ENCODE measurements at places on chromosomes 6 and 20.

DNA sequence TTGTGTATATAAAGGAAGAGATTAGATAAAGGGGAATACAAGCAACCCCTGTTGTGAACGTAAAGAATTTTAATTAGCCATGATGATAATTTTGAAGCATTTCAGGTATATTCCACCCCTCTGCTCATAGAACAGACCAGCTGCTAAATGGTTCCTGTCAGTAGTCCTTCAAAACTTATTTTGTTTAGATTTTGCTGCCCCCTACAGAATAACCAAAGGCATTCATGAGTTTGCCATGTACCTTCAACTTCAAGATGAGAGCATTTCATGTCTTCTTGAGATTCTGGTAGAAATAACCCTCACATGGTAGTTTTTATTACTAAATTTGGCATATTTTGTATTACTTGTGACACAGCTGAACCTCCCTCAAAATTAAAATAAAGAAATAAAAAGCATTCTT, 1586.7 kb downstream of the HACE1 start:
- peak; percentile 3 for DNase-seq

GRCh38 chr20:62631336-62632308, 10.7 kb upstream of the SLCO4A1 start:
- no peak for DNase-seq

GRCh38 chr20:19921284-19921793, 95.8 kb upstream of the NAA20 start:
- no peak for DNase-seq

DNA sequence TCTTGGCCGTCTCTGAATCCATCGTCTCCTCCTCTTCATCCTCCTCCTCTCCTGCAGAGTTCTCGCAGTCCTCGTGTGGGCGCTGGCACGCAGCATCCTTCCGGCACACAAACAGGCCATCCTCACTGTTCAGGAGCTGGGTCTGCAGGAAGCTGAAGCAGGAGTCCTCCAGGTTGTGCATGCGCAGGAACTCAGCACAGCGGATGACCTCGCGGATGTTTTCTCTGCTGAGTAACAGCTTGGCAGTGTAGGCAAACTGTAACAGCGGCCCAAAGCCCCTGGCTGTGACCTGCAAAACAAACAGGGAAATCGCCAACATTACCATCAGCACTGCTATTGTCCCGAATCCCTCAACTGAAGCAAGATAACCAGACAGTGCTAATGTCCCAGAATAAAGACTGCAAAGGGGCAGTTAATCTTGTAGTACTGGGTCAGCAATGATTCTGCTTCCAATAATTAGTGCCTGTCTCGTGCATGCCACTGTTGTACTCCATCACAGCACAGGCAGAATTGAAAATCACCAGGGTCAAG, 57.4 kb downstream of the GJA10 start:
- DNase-seq: no peak

- DNase-seq: no peak
Measured at GRCh38 chr6:107821591-107821990, 2.5 kb downstream of the SCML4 start.

DNA sequence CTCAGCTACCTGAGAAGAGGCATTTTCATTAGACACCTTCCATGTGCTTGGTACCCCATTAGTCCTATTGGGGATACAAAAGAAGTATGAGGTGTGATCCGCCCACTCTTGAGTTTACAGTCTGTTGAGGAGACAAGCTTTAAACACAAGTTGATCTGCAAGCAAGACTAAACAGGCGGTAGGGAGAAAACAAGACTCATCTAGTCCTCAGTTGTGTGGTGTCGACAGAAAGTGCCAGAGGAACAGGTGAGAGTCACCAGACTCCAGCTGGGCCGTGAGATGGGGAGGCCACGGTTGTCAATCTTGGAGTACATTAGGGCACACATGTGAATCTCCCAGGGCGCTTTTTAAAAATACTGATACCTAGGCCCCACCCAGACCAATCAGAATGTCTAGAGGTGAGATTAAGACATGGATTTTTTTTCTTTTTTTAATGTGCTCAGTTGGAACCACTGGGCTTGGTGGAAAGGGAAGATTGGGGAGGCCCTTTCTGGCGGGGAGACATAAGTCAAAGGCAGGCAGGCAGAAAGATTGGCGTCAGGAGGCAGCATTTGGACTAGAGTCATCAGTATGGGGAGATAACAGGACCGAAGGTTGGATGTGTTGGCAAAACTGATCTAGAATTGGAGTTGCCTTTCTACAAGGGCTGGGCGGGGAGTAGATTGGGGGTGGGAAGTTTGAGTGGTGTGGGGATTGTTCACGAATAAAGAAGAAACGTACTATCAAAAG, 10.4 kb downstream of the E2F3 start:
- no peak for DNase-seq

- DNase-seq: no peak
Measured at GRCh38 chr20:60869625-60870024, 382.4 kb upstream of the CDH4 start.

- DNase-seq: no peak
Measured at GRCh38 chr6:90285611-90286381, 10.8 kb downstream of the BACH2 start.

- no peak for DNase-seq
Measured at GRCh38 chr6:90131125-90131524, 165.5 kb downstream of the BACH2 start.

- DNase-seq: no peak
Measured at GRCh38 chr6:39684790-39685488, 40.3 kb downstream of the KIF6 start.

GRCh38 chr6:75524322-75524972, 30.8 kb upstream of the FILIP1 start:
- no peak for DNase-seq

DNA sequence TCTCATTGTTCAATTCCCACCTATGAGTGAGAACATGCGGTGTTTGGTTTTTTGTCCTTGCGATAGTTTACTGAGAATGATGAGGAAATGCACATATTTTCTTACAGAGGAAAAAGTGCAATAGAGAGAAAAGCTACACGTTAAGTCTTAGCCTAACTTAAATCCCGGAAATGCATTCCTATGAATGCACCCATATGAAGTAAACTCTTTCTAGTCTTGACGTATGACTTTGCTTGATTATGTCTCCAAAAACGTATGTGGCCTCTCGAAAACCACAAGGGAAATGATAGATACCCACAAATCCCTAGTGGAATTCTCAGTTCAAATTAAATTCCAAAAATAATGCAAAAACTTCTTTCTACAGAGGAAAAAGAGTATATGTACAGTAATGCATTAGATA, 90.7 kb upstream of the SASH1 start:
- no peak for DNase-seq

GRCh38 chr6:56241124-56241802, 6.1 kb downstream of the COL21A1 start:
- DNase-seq: no peak

- no peak for DNase-seq
Measured at GRCh38 chr6:3617681-3618311, 133.7 kb downstream of the PXDC1 start.

- no peak for DNase-seq
Measured at GRCh38 chr6:88238901-88239300, 72.8 kb upstream of the CNR1 start.

- no peak for DNase-seq
Measured at GRCh38 chr6:152338335-152339125, 298.6 kb downstream of the SYNE1 start.

- no peak for DNase-seq
Measured at GRCh38 chr6:64803470-64804166, 903.4 kb downstream of the EYS start.

DNA sequence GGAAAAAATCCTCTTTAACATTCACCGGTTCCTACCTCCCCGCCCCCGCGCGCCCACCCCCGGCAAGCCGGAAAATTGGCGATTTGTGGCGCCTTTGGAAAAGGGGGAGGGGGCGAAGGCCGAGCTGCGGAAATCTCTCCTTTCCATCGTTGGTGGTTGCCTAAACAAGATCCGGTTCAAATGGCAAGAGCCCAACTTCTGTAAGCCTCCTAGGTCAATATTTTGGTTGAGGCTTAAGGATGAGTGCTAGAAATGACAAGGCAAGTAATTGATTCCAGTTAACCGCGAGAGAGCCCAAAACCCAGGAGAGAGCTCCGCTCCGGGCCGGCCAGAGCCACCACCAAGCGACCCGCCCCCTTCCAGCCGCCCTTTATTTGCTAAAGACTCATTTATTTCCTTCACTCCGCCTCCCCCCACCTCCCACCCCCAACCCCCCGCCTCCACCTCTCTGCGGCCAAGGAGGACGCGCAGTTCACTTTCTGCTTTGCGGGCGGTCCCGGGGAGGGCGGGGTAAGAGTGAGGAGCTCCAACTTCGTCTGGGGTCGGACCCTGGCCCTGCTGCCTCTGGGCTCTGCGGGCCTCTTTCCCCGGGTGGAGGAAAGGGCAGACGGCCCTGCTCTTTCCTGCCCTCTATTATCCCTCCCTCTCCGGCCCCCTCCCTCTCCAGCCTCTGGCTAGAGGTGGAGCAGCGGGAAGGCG, 838 bp upstream of the NKX2-2 start:
- peak; percentile 83 for DNase-seq

- DNase-seq: no peak
Measured at GRCh38 chr20:34299556-34300255, 3.4 kb downstream of the AHCY start.

- DNase-seq: no peak
Measured at GRCh38 chr6:88004707-88005106, 42.9 kb upstream of the SPACA1 start.

- no peak for DNase-seq
Measured at GRCh38 chr20:35134880-35135279, 12.3 kb downstream of the EDEM2 start.

DNA sequence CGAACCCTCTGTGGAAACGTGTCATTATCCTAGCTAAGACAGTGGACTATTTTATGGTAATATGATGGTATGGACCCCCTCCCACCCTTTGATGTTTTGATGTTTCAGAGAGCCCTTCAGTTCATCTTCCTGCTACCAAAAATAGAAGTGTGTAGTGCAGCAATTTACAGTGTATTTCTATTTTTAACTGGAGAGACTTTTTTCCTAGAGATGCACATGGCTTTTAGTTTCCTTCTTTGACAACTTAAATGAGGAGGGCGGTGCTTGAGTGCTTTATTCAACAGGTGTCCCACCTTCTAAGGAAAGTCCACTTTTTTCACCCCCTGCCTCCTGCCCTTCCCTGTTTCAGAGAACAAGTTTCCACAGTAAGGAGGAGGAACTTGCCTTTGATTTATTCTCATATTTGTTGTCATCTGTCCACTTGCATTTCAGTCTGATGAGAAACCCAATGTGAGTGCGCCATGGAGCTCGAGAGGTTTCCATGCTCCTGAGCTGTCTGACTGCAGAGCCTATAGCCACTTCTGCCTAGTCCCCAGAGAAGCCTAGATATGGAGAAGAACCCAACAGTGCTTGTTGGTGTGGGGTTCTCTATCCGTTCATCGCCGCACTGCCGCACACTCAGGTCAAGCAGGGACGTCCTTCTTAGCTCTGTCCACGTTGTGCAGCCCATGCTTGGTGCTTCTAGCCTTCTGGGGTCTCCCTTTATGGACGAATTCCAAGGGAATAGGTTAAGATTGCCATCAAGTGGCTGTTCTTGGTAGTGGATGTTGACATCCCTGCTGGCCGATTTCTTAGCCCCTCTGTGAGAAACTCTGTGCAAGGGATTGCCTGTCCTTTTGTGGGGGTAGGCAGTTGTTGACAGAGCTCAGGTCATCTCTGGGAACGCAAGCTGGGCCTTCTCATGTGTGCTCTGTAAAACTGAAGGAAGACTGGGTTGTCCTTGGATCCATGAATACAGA, 144.2 kb downstream of the JARID2 start:
- peak; percentile 25 for DNase-seq

DNA sequence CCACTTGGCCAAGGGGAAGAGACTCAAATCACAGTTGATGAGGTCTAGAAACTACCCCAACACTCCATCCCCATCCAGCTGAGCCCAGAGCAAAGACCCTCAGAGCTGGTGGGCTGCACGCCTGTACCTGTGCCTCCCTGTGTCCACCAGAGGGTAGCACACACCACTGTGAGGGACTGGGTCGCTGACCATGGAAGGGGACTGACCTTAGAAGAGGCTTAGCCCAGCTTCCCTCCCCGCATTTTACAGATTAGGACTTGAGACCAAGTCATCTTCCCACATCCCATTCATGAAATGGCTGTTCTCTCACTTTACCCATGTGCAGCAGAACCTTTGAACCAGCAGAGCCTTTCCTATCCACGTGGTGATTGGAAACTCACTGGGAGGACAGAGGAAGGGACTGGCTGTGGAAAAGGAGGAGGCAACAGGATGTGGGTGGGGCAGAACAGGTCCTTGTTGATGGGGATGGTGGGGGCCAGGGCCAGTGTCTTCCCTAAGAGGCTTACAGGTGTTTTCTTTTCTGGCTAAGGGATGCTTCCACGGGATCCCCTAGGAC, 44.3 kb downstream of the CPXM1 start:
- DNase-seq: no peak

DNA sequence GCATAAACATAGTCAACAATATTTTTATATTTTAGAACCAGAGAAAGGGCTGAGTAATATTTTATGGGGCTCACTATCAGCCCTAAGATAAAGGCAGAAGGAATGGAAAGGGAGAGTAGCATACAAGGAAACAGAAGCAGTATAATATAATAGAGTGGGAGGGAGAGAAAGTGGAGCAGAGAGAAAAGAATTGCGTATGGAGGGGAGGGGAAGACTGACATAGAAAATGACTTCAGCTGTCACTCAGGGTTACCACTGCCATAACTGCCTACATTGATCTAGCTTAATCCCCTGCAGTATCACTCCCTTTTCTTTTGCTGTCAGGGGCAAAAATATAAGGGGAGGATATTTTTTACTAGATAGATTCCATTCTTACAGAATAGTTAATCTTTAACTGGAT, 1133.5 kb upstream of the MAP3K7 start:
- no peak for DNase-seq

GRCh38 chr6:91879386-91879995, 1292.6 kb upstream of the MAP3K7 start:
- no peak for DNase-seq

DNA sequence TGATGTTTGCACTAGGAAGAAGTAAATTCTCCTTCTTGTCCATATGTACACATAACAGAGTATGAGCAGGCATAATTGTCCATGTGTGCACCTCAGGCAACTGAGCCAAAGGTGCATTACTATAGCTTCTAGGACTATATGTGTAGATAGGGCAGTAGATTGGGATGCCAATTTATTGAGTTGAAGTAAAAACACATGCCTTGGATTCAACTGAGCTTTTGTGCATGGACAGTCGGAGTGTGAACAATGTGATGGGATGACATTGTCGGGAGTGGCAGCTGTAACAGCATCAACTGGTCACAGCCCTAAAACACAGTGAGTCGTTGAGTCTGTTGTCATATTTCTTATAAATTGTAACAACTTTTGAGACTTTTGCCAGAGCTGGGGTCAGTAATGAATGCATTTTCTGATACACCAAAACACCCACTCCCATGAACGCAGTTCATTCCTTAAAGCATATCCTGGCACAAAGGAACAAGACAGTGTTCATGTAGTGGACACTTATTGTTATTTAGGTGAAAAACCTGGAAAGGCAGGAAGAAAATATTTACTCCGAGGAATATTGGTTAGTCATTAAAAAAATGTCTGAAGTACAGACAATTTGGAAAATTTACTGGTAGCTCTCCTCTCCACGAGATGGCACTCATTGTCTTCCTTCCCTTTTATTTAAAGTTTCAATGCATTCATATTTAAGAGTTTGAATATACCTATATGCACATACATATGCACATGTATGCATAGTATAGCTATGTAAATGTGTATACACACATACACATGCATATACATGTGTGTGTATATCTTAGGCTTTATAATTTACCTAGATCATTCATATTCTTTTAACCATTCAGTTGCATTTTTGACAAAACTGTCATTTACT, 302.0 kb upstream of the STXBP5 start:
- no peak for DNase-seq

- no peak for DNase-seq
Measured at GRCh38 chr20:19709635-19710335, 48.3 kb upstream of the RIN2 start.
